ENCODE measurements at places on chromosomes 12 and 14.

GRCh38 chr14:100146531-100147091 lies 12.8 kb downstream of the DEGS2 start:
- DNase-seq: no peak

DNA sequence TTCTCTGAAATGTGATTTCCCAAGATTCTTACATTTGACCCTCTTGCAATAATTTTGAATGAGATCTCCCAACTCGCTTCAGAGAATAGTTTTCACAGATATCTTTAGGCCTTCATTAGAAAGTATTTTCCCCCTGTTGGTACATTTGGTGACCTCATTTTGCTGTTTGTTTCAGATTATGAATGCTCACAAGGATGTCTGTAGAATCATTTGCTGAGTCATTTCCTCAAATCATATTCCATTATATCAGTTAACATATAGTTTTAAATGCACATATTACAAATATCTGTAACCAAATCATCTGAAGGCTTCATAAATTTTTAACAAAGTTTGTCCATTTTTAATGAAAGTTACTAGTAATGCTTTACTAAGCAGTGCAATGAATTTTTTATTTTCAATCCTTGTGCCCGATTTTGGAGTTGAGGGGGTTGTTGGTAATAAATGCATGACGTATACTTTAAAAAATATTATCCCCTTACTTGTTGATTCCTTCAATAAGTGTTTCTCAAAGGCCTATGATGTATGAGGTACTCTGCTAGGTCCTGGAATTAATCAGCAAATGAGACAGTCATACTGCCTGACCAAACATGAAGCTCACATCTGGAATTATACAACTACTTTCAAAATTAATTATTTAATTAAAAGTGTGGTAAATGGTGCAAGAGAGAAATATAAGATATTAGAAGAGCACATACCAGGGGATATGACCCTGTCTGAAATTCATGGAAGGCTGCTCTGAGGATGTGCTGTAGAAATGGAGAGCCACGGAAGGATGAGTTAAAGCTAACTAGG lies 126.9 kb upstream of the RAP1B start:
- no peak for DNase-seq

DNA sequence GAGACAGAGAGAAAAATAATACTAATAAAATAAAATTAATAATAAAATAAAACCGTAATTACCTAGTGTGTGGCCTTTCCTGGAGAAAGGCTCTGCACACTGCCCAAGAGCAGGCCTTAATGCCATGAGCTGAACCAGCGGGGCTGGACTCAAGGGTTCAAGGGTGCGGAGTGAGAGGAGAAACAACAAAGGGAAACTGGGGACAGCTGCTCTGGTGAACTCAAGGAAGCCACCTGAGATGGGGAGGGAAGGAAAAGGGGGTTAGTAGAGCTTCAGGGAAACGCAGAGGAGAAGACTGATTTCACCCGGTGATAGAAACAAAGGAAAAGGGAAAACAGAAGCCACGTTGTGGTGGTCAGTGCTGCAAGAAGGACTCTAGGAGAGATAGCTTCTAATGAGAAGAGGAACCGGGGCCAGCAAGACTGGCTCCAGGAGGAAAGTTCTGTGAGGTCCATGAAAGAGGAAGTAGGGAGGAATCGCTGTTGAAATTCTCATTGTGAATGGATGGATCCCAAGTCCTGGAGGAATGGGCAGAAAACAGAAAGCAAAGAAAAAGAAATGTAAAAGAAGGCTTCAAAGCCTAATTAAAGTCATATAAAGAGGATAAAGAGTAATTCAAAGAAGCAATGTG lies 48.3 kb upstream of the BCL2L14 start:
- DNase-seq: no peak

DNA sequence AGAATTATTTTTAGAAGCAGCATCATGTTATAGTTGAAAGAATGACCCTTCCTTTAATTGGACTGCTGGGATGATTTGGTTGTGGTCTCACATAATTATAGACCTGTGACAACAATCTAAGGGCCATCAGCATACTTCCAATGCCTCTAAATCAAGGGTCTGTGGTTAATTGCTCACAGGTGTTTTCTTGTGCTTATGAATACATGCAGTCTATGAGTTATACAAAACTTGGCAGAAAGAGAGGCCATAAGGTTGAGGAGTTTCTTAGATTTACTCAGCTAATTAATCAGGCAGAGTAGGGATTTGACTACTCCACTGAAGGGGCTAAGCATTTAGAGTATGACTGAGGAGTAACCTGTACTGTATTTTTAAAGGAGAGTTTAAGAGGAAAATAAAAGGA lies 37.0 kb upstream of the FRMD6 start:
- DNase-seq: no peak

DNA sequence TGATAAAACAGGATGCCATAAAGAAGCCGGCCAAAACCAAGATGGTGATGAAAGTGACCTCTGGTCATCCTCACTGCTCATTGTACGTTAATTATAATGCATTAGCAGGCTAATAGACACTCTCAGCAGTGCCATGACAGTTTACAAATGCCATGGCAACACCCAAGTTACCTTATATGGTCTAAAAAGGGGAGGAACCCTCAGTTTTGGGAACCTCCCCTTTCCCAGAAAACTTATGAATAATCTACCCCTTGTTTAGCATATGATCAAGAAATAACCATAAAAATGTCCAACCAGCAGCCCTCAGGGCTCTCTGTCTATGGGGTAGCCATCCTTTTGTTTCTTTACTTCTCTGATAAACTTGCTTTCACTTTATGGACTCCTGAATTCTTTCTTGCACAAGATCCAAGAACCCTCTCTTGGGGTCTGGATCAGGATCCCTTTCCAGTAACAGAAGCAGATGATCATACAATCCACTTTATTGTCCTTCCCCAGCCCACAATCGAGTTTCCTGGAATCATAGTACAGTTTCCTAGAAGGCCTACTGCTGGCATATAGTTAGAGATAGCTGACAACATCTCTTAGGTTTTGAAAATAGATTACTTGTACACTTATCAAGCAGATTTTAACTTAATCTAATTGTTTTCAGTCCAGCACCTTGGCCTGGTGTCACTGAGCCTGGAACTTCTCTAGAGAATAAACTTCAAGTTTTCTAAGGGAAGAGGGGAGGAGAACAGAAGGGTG lies 266.7 kb upstream of the HMGA2 start:
- no peak for DNase-seq

Measured in T1000 (cell line).